ENCODE measurements at places on chromosomes 3 and 15.

DNA sequence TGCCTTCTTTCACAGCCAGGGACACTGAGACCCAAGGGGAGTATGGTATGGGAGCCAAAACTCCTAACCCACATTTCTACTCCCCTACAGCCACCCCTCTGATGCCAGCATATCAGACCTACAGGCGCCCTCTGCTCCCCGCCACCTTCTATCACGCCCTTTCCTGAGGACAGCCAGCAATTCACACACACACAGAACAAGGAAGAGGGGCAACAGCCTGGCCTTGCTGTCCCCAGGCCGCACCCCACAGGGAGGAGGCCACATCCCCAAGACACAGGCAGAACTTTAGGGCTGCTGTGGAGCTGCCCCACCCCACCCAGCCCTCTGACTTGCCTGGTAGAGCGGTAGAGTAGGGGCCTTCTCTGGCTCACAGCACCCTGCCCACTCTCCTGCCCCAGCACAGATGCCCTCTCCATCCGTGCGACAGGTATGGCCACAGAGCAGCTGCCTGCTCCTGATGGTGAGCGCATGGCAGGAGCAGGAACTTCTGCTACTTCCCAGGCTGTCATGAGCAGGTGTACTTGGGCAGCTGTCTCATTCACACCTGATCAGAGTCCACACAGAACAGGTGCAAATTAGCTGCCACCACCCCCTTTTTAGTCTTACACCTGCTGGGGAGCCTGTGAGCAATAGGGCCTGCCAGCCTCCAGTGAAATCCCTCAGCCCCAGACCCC, 33.4 kb downstream of the CCDC33 start:
- DNase-seq, result no peak

GRCh38 chr3:156814295-156814694, 11.9 kb upstream of the LEKR1 start:
- DNase-seq, result no peak

- DNase-seq, result no peak
Observed at GRCh38 chr3:141243271-141243707, 11.7 kb downstream of the PXYLP1 start.

- DNase-seq, result no peak
Observed at GRCh38 chr3:8581806-8582445, 62.7 kb downstream of the SSUH2 start.

DNA sequence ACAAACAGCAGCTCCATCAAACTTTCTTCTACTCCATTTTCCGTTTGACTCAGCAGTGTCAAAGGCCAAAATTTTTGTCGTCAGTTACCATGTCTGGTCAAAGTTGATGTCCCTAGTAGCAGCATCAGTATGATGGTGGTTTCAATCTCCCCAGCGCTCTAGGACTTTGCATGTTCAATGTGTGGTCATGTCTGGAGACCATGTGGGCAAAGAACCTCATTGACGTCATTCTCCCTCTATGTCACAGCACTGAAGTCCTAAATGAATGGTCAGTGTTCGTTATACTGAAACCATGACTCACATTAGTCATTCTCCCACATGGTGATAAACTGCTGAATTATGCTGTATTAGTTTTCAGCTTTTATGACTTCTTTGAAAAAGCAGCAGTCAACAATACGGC, 23.2 kb downstream of the SHC4 start:
- DNase-seq, result no peak

GRCh38 chr15:74552773-74553441, 11.9 kb downstream of the ARID3B start:
- no peak for DNase-seq

DNA sequence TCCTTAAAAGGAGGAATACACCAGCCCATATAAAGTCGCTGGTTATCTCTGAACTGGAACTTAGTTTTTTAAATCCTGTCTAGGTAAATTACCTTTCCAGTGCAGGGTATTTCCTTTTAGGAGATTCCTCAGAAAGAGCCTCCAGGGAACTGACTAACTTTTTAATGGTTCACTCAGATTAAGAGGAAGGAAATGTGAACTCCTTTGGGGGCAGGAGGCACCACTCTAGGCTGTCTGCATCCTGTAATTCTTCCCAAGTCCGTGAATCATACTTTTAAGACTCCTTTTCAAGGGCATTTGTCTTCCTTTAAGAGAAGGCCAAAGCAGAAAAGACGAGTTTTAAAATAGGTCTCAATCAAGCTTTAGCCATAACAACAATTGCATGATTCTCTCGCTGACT, 871.2 kb upstream of the NR2F2 start:
- no peak for DNase-seq

- DNase-seq, result no peak
Observed at GRCh38 chr15:25407950-25408349, 30.9 kb downstream of the UBE3A start.

DNA sequence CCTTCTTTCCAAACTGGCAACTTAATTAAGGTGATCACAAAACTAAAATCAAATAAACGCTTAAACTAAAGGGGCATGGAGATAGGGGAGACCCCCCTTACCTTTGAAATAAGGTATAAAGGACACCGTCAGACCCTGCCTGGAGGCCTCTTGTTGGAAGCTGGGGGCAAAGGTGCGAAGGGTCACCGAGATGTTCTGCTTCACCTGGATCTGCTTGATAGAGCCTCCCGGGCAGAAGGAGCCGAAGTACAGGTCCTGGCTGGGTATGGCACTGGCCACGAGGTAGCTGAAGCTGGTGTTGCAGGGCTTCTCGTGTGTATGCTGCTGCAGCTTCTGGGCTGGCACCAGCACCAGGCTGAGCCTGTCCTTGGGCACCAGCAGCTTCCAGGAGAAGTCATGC, 53.0 kb downstream of the CDCP1 start:
- DNase-seq, result no peak

DNA sequence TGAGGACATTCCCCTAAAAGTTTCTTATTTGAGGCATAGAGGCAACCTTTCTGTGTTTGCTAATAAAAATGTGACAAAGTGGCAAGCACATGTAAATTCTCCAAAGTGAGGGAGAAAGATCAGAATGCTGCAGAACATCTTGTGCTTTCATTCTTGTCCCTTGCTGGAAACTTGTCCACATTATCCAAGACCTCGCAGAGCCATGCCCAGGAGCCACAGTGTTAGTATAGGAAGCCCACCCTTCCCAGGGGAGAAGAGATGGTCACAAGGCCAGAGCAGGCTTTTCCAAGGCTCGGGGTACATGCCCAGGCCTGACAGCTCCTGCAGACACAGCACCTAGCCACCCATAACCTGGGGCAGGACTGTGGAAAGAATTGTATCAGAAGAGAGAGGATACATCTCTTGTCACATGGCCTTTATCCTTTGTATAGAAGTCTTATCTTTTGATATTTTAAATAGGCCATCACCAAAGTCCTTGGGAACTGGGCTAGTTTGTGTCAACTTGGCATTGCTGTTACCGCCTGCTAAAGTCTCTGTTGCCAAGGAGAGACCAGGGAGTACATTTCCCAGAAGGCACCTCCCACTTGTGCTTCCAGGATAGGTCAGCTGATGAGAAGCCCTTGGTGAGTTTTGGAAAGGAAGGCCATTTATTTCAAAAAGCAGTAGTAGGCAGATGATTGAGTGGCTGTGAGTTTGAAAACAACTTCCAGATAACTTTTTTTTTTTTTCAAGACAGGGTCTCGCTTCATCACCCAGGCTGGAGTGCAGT, 10.5 kb downstream of the DLEC1 start:
- DNase-seq, result no peak

- DNase-seq, result no peak
Observed at GRCh38 chr3:63900459-63900858, 11.7 kb downstream of the SCAANT1 start.

DNA sequence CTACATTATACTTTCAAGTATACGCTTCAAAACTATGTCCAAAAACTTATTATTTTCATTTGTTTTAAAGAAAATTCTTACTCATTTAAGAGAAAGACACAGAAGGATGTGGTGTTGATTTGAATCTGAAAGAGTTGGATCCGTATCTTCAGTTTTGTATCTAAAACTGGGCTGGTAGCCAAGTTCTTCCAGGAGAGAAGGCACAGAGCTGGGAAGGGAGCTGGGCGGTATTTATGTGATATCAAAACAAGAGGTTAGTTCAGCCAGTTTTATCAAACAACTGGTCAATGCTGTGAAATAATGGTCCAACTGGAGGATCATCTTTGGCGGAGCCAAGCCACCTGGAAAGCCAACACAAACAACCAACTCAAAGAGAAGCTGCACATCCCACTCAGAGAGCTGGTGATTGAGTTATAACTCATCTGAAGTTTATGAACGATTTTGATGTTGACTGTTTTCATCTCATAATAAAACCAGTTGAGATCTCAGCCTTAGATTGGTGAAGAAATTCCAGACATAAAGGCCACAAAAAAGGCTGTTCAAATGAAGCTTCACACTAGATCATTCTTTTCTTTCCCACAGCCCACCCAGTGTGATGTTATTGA, 489.6 kb upstream of the RASGRP1 start:
- no peak for DNase-seq

DNA sequence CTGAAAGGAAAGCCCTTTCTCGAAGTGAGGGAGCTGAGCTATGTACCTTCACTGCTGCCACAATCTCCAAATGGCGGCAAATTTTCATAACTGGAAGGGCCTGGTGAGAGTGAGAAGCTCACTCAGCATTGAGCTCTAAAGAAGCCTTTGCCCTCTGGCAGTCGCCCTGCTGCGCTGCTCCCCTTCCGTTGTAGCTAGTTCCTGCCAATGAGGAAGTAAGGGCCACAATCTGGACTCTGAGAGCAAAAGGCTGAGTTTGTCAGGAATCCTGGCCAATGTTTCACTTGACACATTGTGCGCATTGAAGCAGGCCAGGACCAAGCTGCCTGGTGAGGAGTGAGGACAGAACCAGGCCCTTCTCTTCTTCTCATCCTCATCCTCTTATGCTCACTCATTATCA, 579.5 kb downstream of the PDCD6IP start:
- DNase-seq, result no peak

DNA sequence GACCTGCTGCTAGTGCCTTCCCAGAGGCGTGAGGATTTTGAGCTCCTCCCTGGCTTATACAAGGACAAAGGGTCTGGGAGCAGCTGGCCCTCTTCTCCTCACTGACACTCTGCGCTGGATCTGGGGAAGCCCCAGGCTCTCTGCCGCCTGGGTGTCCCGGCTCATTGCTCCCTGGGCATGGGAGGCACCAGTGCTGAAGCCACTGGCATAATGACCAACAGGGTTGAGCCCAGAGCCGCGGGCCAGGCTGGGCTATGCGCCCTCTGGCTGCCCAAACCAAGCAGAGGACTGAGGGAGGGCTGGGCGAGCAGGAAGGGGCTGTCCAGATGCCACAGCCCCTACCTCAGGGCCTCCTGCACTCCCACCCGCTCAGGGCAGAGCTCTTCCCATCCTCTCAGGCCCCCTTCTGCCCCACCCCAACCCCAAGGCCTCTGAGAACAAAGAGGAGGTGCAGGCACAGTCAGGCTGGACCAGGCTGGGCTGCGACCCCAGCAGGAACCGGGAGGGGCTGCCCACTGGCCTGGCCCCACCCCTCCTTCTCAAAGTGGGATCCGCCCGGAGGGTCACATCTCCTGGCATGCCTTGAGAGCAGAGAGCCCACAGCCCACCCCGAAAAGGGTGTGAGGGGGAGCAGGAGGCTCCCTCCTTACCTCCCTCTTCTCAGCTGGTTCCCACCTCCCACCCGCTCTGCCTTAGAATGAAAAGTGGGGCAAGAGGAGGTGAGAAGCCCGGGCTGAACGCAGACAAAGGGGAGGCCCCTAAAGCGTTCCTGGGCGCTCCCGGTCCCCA, 1.6 kb downstream of the LINGO1 start:
- peak; percentile 72 for DNase-seq

- DNase-seq, result no peak
Observed at GRCh38 chr3:59424268-59425010, 374.6 kb upstream of the CFAP20DC start.

DNA sequence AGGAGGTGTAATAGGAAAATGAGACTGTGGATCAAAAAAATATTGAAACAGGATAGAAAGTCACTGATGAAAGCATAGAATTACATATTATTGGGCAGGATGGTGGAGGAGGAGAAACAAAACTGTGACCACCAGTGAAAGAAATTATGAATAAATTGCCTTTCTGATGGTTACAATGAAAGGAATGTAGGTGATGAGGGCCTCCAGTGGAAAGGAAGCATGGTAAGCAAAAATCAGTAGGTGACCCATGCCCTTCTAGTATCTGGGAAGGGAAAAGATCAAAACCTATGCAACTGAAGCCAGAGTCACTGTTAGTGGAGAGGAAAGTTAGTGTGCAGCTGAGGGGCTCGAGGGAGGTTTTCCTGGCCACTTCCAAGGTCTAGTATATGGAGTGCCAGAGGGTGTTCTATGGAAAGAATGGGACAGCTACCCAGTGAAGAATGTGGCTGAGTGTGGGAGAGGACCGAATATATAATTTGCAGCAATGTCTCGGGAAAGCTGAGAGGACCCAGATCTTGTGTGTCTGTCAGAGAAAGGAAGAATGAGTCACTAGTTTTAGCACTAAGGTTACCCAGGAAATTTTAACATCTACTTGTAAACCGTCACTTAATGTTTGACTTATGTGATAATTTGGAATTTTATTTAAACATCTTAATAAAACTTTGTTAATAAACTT, 146.2 kb downstream of the NFKBIZ start:
- no peak for DNase-seq

DNA sequence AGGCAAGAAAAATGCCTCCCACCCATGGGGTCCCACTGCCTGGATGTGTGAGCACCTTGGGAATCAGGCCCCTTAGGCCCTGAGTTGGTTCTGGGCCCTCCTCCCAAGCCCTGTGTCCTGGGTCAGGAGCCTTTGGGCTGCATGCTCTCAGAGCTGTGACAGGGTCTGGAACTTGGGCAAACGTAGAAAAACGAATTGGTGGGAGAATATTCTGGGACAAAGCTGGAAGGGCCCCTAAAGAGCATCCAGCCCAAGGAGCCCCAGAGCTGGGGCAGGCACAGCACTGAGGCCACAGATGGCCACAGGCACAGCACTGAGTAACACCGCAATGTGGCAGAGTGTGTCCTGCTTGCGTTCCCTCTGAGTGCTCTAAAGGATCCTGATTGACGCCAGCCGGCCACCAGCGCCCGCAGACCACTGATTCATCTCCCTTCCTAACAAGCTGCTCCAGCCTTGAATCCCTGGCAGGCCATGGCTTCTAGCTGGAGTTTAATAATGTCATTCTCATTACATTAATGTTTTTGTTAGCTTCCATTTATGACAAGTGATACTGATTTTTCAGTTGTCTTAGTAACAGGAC, 18.6 kb upstream of the SEC13 start:
- no peak for DNase-seq

- no peak for DNase-seq
Observed at GRCh38 chr3:110391640-110392395, 679.8 kb upstream of the NECTIN3 start.

GRCh38 chr3:162337630-162338029, 841.0 kb downstream of the OTOL1 start:
- DNase-seq, result no peak

- peak; percentile 87 for DNase-seq
Observed at GRCh38 chr3:58560771-58561311, 16.4 kb downstream of the FAM107A start.

DNA sequence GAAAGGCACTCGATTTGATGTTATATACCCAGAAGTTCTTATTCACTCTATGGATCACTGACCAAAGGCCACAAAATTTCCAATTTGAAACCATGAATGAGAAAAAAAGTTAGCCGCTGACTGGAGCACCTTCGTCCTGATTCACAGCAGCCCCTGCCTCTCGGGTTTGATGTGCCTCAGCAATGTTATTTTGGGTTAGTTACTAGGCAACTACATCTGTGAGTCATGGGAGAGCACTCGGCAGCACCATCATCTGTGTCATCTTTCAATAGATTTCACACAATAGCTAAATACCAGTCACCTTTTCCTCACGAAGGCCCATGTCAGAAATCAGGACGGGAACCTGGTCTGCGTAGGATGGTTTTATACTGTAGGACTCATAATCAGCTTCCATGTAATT, 269.2 kb downstream of the ZBBX start:
- peak; percentile 63 for DNase-seq

Measured in H9 (cell line).